Left renal cortex interstitium (tissue), 4 donors: ENCODE measurements at places on chromosomes 7 and 10. TPM values are rescaled to one million over a fixed set of nuclear protein-coding genes. Genes with fewer than 3 reads are reported as not detected.
A peak's percentile ranks its signal among the peaks of the same experiment; 100 is the strongest.

The IKZF1 gene
- 2.5 TPM for polyA plus RNA-seq

GRCh38 chr7:16695621-16696237 lies 49.7 kb downstream of the BZW2 start:
- peak; percentile 8 for DNase-seq

GRCh38 chr10:117476281-117476680 lies 66.3 kb upstream of the EMX2 start:
- DNase-seq: no peak

The NODAL gene
- polyA plus RNA-seq: 0.18 TPM

- no peak for DNase-seq
These were observed 7.7 kb downstream of the MACROH2A2 start for GRCh38 chr10:70060389-70060788.
